ENCODE measurements at places on chromosomes 6 and 20.

- DNase-seq = peak; percentile 52
Measured at GRCh38 chr6:18263418-18264218, 712 bp downstream of the DEK start.

DNA sequence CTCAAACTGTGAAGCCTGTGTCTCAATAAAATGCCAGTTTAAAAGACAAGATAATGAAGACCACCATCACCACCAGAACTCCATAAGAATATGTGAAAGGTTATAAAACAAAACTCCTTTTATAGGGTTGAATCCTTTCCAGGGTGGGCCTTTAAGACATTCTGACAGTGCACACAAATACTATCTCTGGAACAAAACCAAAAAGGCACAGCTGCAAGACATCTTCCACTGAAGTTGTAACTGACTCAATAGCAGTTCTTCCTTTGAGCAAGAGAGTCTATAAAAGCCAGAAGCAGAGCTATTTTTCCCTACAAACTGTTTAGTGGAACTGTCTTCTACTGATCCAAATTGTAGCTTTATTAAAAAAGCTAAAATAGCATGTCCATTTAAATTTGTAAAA lies 81.6 kb downstream of the EPB41L2 start:
- no peak for DNase-seq

DNA sequence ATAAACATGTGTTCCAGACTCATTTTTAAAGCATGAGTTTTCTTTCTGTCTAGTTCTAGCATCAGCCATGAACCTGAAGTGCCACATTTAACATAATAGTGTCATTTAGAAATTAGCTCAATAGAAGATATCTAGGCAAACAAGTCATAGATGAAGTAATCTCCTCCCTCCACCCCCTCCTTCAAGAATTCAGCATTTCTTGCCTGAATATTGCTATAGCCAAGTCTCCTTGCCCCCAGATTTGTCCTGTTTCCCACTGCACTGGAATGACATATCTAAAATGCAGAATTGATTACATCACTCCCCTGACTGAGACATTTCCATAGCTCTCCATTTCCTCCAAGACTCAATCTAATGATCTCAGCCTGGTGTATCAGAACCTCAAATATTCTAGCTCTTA lies 134.9 kb upstream of the BACH2 start:
- DNase-seq = no peak

DNA sequence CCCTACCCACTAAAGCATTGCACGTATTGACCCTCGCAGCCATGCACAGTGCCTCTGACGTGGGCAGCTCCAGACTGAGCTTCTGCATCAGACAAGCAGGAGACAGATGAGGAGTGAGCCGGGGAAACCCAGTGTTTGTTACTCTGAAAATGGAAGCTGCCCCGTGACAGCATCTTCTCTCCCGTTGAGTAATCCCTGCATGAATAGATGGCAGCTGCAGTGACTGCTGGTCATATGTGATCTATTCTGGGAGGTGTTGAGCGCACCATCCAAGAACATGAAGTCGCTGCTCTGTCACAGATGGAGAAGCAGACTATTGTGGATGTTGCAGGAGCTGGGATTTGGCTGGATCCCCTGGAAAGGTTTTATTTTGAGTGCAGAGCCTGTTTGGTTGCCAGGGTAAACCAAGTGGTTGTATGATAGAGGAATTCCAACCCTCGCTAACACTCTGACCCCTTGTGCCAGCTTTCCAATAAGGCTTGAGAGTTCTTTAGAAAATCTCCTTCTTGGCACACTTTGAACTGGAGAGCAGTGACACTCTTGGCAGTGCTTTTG lies 242.2 kb downstream of the NRN1 start:
- no peak for DNase-seq

DNA sequence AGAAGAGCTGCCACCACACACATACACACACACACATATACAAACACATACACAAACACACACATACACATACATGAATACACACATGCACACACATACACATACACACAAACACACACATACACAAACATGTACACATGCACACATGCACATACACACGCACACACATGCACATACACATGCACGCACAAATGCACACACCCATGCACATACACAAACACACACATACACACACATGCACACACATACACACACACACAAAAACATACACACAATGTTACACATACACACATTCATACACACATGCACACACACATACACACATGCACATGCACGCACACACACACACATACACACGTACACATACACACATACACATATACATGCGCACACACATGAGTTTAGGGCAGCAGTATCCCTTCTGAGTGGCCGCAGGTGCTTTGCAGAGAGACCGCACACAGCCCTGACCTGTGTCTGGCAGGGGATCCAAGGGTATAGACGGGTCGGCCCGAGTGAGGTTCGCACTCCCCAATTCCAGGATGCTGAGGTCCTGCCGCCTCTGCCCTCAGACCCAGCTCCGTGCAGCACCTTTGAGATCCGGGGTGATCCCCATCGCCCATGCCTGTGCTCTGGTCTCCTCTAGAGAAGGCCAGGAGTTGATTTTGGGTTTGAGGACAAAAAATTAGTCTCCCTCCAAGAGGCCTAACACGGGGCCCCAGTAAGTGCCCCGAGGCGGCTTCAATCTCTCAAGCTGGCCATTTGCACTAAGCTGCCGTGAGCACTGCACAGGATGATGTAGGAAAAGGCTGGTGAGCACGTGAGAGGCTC lies 56.8 kb downstream of the TMEM242 start:
- no peak for DNase-seq

All from activated CD4-positive, alpha-beta T cell treated with anti-CD3 and anti-CD28 coated beads for 36 hours (primary cell).